Activated T-helper 1 cell treated with anti-CD3 and anti-CD28 coated beads, Interleukin-2, amount 50 U/mL, for 16 hours (primary cell): ENCODE measurements at places on chromosomes 2 and 18.
A peak's percentile ranks its signal among the peaks of the same experiment; 100 is the strongest.

GRCh38 chr18:51168026-51168742, 29.3 kb downstream of the MEX3C start:
- no peak for DNase-seq

DNA sequence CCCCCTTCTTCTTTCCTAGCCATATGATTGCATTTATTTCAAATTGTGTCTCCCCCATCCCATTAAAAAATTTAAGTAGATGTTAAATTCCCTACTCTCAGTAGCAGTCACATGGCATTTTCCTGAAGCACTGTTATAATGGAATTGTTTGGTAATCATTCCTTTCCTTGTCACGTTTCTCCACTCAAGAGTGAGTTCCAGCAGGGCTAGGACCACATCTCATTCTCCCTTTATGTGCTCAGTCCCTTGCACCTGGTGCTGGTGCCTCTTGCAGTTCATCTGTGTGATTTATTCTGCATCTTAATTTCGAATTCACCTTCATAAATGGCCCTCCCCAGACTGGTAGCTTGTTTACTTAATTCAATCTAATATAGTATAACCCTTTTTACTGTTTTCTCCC, 70.3 kb upstream of the NOSTRIN start:
- no peak for DNase-seq

DNA sequence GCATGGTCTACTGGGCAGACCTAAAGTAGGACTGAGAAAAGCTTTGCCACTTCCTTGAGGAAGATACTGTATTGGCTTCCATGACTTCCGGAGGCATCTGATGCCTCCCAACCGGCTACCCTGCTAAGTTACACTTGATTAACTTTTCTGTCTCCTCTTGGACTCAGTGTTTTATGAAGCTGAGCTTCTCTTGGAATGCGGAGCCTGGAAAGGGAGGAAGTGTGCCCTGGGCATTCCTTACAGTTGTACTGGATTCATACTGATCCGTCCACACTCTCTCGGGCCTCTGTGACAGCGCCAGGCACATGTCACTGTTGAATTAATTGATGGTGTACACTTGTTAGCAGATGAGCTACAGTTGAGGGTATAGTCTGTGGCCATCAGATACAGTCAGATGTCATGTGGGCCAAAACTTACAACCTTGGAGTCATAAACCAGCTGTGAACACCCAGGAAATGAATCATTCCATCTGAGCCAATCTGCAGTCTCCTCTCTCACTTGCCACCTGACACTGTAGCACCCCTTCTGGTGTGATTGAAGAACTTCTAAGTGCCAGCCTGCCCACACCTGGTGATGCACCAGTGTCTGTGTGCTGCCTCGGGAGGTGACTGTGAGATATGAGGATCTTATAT, 122.5 kb downstream of the FHOD3 start:
- no peak for DNase-seq

DNA sequence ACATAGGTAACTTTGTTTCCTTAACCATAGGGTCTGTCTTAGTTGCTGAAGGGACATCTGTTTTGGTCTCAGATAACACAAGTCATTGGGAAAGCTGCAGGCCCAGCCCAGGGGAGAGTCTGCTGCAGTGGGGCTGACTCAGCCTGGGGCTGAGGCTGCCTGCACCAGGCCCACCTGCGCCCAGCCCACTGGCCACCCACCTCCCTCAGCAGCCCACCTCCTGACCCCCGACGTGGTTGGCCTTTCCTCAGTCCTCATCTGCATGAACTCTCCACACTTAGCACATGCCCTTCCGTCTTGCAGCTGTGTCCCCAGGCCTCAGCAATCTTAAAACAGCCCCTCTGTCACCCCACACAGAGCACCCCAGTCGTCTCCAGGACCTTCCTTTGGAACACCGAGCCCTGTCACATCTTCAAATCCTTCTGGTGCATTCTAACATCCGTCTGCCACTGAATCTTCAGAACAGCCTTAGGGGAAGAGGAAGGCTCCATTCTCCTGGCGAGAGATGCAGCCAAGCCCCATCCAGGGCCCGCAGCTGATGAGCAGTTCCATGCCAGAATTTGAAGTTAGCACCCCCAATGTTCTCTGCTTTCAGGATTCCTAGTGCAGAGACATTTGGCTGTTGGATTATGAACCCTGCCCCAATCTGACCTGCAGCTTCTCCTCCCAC, 231.4 kb downstream of the SEPTIN10 start:
- DNase-seq: no peak

- peak; percentile 43 for DNase-seq
Observed at GRCh38 chr2:62456721-62457539, 49.1 kb downstream of the TMEM17 start.

GRCh38 chr2:28142386-28142785, 250.3 kb upstream of the FOSL2 start:
- no peak for DNase-seq

GRCh38 chr2:7096726-7097352, 179.6 kb downstream of the RNF144A start:
- no peak for DNase-seq

DNA sequence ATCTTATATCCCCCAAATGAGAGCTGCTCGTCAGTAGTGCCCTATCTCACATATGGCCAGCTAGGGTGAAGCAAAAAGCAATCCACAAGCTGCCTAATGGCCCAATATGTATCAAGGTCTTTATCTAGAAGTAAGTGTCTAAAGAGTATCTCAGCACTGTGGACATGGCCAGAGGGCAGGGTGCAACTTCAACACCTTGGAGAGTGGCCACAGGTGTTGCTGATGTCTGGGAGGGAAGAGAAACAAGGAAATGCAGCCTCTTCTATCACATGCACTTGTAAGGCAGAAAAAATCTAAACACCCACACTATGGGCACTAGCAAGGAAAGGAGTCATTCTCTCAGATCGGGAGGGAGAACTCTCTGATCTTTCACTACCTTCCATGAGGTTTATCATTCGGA, 23.7 kb upstream of the MRPL19 start:
- no peak for DNase-seq

- DNase-seq: no peak
Observed at GRCh38 chr18:24016643-24017042, 2.1 kb downstream of the TTC39C start.

DNA sequence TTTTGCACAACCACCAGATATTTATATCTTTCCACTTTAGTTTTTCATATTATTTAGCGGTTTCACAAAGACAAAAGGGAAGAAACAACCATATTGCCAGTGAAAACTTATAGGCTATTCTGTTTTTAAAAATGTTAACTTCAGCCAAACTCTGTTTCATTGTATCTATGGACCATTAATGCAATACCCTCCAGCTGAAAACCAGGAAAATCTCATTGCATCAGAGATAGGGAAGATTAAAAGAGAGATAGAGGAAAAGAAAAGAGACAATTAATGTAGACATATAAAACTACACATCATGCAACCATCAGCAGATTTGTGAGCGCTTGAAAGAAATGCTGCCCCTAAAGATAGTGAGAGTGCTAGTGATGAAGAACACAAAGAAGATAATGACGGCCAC, 970.2 kb downstream of the ERBB4 start:
- DNase-seq: no peak

- DNase-seq: no peak
Observed at GRCh38 chr2:205914213-205915129, 171.5 kb downstream of the INO80D start.

GRCh38 chr2:82278416-82278815, 1973.9 kb upstream of the LRRTM1 start:
- no peak for DNase-seq

- no peak for DNase-seq
Observed at GRCh38 chr2:47307066-47307465, 95.9 kb upstream of the MSH2 start.
